ENCODE measurements at places on chromosomes 12 and 14.

- DNase-seq, result no peak
These were observed 923.1 kb upstream of the MDGA2 start for GRCh38 chr14:48598458-48598857.

- DNase-seq, result no peak
These were observed 58.3 kb upstream of the ISM2 start for GRCh38 chr14:77556946-77557345.

DNA sequence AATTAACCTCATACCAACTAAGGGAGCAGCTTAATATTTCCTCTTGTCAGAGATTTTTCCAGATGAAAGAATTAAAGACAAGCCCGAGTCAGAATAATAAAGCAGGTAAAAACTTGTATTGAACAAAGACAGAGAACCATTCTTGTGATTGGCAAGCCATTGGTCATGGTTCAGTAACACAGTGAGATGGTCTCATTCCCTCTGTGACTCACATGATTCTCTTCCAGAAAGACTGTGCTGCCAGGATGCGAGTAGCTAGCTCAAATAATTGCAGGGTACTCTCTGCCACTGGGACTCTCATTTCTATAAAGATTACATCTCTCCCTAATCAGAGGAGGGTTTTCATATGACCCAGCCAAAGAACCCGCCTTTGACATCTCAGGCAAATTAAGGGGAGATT is 179.4 kb downstream of the PHLDA1 start:
- DNase-seq, result no peak

- DNase-seq, result peak; percentile 64
These were observed 64.8 kb upstream of the PTGR2 start for GRCh38 chr14:73786636-73787485.

DNA sequence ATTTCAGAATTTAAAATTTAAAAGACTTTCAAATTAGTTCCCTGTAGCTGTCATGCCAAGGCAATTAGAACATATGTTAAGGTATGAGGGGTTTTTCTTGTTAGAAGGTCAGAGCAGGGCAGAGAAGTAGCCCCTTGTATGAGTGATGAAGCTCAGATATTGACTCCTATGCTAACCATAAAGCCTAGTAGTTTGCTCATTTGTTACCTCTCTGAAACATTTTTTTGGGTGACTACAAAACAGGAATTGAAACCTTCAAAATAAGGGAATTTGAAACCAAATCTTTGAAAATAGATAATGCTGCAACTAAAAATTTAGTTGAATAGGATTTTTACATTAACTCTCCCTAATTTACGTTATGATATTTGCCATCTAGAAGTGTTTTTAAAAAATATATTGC is 333.5 kb downstream of the NAV3 start:
- DNase-seq, result no peak

DNA sequence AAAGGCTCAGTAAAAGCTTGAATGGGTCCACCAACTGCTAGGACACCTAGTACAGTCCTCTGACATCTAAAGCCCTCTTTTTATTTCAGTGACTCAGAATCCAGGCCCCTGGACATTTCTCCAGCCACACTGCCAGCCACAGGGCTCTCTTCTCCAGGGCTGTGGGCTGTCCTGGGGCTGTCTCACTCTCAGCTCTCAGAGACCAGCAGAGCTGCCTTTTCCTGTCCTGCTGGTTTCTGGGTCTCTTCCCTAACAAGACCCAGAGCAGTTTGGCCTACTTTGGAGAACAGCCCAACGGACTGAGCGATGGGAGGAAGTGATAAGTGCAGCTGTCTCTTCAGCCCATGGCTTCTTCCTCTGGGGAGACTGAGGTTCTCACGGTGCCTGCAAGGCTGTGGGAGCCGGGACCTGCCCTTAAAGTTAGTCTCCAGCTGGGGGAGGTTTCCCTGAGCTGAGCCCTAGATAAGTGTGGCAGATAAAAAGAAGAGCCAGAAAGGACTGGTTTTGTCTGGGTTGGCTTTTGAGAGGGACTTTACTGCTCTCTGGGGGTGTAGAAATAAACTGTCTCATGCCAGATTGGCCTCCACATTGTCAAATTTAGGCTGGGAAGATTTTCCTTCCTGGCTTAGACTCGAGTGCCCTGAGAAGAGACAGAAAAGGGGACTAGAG is 979.8 kb downstream of the VRK1 start:
- no peak for DNase-seq

GRCh38 chr14:105146976-105147635 is 21.5 kb downstream of the JAG2 start:
- DNase-seq, result no peak

GRCh38 chr12:56591126-56591525 is 39.0 kb downstream of the BAZ2A start:
- no peak for DNase-seq

DNA sequence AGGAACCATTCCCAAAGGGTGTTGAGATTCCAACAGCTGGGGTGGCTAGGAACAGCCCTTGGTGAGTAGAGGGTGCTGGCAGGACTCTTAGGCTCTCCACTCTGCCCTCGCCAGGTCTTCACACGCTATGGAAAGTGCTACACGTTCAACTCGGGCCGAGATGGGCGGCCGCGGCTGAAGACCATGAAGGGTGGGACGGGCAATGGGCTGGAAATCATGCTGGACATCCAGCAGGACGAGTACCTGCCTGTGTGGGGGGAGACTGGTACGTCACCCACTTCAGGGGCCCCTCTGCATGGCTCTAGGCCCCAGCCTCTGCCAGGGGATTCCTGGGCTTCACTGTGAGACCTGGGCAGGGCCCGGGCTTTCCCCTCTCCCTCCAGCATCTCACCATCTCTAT is 8.0 kb upstream of the SMARCD1 start:
- no peak for DNase-seq

GRCh38 chr12:1929985-1930802 is 11.7 kb upstream of the CACNA2D4 start:
- DNase-seq, result no peak

DNA sequence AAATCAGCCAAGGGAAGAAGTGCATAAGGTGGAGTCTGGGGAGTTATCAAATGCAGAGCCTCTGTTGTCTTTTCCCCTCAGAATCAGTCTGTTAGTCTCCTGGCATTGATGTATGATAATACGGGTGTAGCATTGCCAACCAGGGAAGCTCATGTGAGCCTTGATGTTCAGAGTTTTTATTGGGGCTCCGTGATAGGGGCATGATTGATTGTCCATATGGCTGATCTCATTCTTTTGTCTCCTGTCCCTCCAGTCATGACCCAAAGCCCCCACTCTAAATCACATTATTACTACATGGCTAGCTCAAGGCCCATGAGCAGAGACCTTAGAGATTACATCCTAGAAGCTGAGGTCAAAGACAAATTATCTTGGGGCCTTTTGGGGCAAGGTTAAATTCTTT is 140.9 kb downstream of the NUBPL start:
- no peak for DNase-seq

- DNase-seq, result peak; percentile 2
These were observed 57.9 kb upstream of the FICD start for GRCh38 chr12:108457006-108457733.

GRCh38 chr14:25048170-25049016 is 1.6 kb downstream of the STXBP6 start:
- no peak for DNase-seq

- DNase-seq, result no peak
These were observed 102.1 kb downstream of the MYRFL start for GRCh38 chr12:69927164-69927563.

- no peak for DNase-seq
These were observed 5.6 kb upstream of the HMGA2 start for GRCh38 chr12:65818454-65819382.

GRCh38 chr12:93536766-93537488 is 35.5 kb upstream of the SOCS2 start:
- no peak for DNase-seq

GRCh38 chr12:123983822-123984485 is 10.9 kb downstream of the ZNF664 start:
- peak; percentile 23 for DNase-seq

DNA sequence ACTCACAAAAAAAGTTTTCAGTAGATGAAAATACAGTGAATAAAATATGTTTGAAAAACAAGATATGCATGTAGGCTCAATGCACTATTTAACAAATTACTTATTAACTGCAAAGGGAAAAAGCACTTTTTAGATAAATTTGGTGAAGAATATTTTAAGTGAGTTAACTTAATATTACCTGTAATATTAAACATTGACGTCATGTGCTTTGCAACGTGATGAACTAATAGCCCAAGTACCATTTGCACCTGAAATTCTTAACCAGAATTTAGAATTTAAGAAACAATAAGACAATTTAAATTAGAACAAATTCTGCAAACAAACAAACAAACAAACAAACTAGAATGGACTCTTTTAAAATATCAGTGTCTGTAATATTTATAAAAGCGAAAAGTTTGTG is 659.0 kb upstream of the NOVA1 start:
- no peak for DNase-seq

DNA sequence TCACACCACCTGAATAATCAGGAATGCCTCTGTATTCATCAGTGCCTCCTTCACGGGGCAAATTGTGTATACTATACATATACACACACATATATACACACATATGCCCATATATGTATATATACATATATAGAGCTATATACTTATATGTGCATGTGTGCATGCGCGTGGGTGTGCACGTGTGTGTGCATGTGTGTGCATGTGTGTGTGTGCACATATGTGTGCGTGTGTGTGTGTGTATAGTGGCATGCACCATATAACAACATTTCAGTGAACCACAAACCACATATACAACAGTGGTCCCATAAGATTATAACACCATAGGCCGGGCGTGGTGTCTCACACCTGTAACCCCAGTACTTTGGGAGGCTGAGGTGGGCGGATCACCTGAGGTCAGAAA is 35.7 kb downstream of the CFL2 start:
- no peak for DNase-seq

- DNase-seq, result no peak
These were observed 151.8 kb upstream of the HMGA2 start for GRCh38 chr12:65672441-65672840.

- no peak for DNase-seq
These were observed 1418.2 kb downstream of the AACS start for GRCh38 chr12:126483145-126484068.

- no peak for DNase-seq
These were observed 29.3 kb downstream of the PRKCH start for GRCh38 chr14:61350427-61351270.

DNA sequence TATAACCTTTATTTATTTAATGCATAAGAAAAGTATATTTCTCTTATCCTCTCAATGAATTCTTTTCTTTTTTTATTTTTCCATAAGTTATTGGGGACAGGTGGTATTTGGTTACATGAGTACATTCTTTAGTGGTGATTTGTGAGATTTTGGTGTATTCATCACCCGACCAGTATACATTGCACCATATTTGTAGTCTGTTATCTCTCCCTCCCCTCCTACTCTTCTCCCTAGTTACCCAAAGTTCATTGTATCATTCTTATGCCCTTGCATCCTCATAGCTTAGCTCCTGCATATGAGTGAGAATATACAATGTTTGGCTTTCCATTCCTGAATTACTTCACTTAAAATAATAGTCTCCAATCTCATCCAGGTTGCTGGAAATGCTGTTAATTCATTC is 1900.0 kb upstream of the SEL1L start:
- no peak for DNase-seq

DNA sequence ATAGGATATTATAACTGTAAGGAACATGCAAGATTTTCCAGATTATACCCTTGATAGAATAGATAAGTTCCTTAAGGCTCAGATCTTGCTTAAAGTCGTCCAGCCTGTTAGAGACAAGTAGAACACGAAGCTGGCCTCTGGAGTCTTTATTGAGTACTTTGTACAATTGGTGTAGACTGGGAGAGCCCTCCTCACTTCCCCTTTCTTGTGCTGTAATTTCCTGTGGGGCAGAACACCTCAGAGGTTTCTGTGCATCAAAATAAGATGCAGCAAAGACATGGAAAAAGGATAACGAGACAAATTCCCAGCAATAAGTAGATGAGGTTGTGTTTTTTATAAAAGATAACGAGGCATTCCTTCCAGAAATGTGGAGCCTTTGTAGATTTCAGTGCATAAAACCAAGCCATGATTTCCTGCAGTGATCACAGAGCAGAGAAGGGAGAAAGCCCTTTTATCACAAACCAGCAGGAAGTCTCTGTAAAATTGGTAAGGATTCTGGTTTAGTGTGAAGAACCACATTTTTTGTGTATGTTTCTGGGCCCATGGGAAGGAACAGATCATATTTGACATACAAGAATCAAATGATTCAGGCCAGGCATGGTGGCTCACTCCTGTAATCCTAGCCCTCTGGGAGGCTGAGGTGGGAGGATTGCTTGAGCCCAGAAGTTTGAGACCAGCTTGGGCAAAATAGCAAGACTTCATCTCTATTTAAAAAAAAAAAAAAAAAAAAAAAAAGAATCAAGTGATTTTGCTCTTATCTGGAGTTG is 18.0 kb downstream of the GPRC5A start:
- no peak for DNase-seq

- DNase-seq, result no peak
These were observed 104.9 kb upstream of the PMCH start for GRCh38 chr12:102302553-102302952.

- peak; percentile 35 for DNase-seq
These were observed 7.3 kb downstream of the MSI1 start for GRCh38 chr12:120361506-120362208.

GRCh38 chr14:93952829-93953228 is 23.5 kb downstream of the ASB2 start:
- no peak for DNase-seq

GRCh38 chr14:101132588-101132987 is 229.1 kb upstream of the RTL1 start:
- DNase-seq, result no peak

DNA sequence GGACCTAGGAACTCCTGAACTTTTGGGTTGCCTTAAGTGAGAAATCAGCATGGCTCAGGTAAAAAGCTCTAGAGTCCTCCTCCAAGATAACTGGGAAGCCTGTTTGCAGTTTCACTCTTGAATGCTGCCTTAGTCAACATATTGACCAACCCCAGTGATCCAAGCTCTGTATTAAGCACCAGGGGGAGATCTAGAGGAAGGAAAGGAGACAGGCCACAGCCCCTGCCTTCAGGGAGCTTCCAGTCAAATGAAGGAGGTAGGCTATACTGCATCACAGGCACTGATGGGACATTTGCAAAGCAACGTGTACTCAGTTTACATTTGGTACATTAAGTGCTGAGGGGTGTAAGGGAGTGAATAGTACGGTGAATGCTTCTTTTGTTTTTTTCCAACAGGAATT is 1.2 kb upstream of the CSAD start:
- no peak for DNase-seq

- DNase-seq, result no peak
These were observed 60.0 kb downstream of the GALNT16 start for GRCh38 chr14:69319911-69320310.

- DNase-seq, result no peak
These were observed 1.5 kb downstream of the PDZRN4 start for GRCh38 chr12:41189395-41190251.
